Mesothelial cell of epicardium (in vitro differentiated cells): ENCODE measurements at places on chromosomes 11 and 22. TPM values are rescaled to one million over a fixed set of nuclear protein-coding genes. Genes with fewer than 3 reads are reported as not detected.
A peak's percentile ranks its signal among the peaks of the same experiment; 100 is the strongest.

GRCh38 chr11:1563149-1563638, 8.9 kb downstream of the DUSP8 start:
- no peak overlapping the region for H3K27ac ChIP-seq
- no peaks in the 10 kb centered on the region for H3K27me3 ChIP-seq
- H3K36me3 ChIP-seq: no peaks in the 10 kb centered on the region
- DNase-seq: no peak
- H3K4me3 ChIP-seq: no peak overlapping the region

- H3K4me3 ChIP-seq: no peak overlapping the region
- H3K36me3 ChIP-seq: no peaks in the 10 kb centered on the region
- H3K4me1 ChIP-seq: no peaks in the 10 kb centered on the region
- no peak overlapping the region for H3K27ac ChIP-seq
- H3K27me3 ChIP-seq: peaks cover 6% of the 10 kb centered on the region
Observed at GRCh38 chr11:57974848-57975601, 48.7 kb upstream of the OR9Q1 start.

- H3K4me1 ChIP-seq: peaks cover 32% of the 10 kb centered on the region
- no peaks in the 10 kb centered on the region for H3K36me3 ChIP-seq
- no peak for DNase-seq
- no peak overlapping the region for H3K4me3 ChIP-seq
Observed at GRCh38 chr22:42978453-42979103, 36.4 kb downstream of the PACSIN2 start.

- no peak overlapping the region for H3K4me3 ChIP-seq
- H3K27me3 ChIP-seq: no peaks in the 10 kb centered on the region
- H3K27ac ChIP-seq: peak overlapping the region; percentile 83
- no peak for DNase-seq
- H3K4me1 ChIP-seq: peaks cover 19% of the 10 kb centered on the region
Observed at GRCh38 chr11:77170107-77170506, 42.1 kb downstream of the MYO7A start.

CARD10 gene
- 12.2 to 13.6 TPM (median 13.1 TPM) in 3 replicates for total RNA-seq

GRCh38 chr11:128194216-128194615, 393.1 kb downstream of the ETS1 start:
- H3K27me3 ChIP-seq: no peaks in the 10 kb centered on the region
- peaks cover 9% of the 10 kb centered on the region for H3K4me1 ChIP-seq

- no peak overlapping the region for H3K4me3 ChIP-seq
- no peaks in the 10 kb centered on the region for H3K4me1 ChIP-seq
- H3K27ac ChIP-seq: no peak overlapping the region
- no peaks in the 10 kb centered on the region for H3K27me3 ChIP-seq
- DNase-seq: no peak
Observed at GRCh38 chr11:105923807-105924206, 98.2 kb downstream of the MSANTD4 start.
